ENCODE measurements at places on chromosomes 1 and 21. TPM values are rescaled to one million over a fixed set of nuclear protein-coding genes. Genes with fewer than 3 reads are reported as not detected.
A peak's percentile ranks its signal among the peaks of the same experiment; 100 is the strongest.

Gene SPRR1B
- total RNA-seq = not detected

DNA sequence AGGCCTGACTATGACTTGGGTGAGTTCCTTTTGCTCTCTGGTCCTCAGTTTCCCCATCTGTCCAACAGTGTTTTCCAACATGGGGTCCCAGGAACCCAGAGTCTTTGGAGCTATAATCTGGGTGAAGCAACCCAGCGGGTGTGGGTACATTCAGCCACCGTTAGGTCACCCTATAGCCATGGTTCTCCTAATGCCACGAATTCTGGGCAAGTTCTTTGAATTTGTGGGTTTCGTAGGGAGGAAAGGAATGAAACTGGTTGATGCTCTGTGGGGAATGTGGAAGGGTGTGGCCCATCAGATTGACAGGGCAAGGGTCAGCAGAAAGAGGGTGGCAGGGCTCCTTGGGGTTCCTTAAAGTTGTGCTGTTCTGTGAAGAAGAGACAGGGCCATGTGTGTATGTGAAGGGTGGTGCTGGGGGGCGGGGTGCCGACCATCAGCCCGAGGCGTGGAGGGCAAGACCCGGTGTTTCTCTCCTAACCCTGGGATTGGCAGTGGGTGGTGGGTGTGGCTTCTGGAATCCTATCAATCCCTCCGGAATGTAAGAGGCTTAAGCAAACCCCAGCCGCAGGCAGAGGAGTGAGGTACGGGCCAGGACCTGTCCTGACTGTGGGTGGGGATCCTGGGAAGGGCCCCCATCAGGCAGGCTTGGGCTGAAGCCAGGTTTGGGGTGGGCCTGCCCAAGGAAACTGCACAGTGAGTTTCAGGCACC, 35.5 kb upstream of the ZNF362 start:
- DNase-seq = no peak

DNA sequence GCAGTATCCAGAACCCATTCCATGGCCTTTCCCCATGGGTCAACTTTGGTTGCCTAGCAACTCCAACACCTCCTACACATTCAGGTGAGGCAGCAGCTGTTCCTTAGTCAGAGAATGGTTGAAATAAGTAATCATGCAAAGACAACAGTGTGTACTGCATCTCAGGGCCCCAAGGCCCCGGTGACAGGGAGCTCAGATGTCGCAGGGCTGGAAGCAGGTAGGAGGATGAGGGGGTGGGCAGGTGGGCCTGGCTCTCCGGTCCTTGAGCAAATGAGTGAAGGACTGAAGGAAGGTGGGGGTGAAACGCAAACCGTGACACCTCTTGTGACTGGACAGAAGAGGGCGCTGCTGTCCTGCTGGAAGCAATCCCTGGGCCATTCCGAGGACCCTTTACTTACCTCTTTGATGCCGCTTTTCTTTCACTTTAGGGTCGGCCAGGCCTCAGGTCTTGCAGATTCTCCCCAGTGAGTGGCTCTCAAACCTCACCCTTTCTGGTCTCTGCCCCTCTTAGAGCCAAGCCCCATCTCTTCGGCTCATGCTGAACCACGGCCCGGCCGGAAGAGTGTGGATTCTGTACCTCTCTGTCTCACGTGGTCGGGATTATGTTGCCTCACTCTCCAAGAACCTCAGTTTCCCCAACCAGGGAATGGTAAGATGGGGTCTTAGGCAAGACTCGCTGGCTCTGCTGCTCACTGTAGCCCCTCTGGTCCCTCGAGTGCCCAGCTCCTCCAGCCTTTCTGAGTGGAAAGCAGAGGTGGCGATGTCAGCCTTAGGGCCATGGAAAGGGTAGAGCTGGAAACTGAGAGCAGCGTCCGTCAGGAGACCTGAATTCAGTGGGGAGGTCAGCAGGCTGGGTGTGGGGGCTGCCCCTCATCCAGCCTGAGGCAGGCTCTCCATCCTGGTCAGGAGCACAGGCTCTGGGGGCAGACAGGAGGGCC, 5.6 kb upstream of the KCNA10 start:
- peak; percentile 49 for DNase-seq

DNA sequence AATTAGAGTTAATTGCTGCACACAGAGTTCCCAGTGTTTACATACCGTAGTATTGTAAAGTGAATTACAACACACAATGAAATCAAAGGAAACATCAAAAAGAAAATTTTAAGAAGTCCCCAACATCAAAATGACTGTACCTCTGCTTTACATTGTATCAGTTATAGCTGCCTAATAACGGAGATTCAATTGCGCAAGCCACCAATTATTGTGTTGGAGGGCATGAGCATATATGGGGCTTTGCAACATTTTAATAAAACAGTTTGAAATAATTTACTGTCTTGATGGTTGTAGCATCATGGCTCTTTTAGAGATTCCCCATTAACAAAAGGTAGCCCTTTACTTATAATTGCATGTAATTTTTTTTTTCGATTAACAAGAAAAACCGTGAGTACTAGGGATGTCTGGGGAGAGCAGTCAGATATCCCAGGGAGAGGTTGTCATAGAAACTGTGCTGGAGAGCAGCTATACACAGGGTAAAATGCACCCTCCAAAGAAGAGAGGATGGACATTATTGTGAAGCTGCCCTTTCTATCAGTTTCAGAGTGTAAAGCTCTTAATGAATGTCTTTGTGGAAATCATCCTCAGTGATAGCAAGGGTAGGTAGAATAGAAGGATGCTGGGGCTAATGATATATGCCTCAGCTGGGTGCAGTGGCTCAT, 55.9 kb upstream of the BTG3 start:
- DNase-seq = no peak

Gene RNU1-2
- not detected for total RNA-seq

Gene TCHH
- total RNA-seq = not detected

Gene SMIM1
- total RNA-seq = not detected

GRCh38 chr1:177744906-177745305, 225.0 kb downstream of the SEC16B start:
- no peak for DNase-seq

- no peak for DNase-seq
These were observed 1.7 kb upstream of the LCE7A start for GRCh38 chr1:152858062-152858461.

GRCh38 chr1:71118086-71118485, 37.3 kb upstream of the ZRANB2 start:
- DNase-seq = no peak

Data from H4 (cell line).